LHCN-M2 (cell line): ENCODE measurements at places on chromosomes 5 and 9.

DNA sequence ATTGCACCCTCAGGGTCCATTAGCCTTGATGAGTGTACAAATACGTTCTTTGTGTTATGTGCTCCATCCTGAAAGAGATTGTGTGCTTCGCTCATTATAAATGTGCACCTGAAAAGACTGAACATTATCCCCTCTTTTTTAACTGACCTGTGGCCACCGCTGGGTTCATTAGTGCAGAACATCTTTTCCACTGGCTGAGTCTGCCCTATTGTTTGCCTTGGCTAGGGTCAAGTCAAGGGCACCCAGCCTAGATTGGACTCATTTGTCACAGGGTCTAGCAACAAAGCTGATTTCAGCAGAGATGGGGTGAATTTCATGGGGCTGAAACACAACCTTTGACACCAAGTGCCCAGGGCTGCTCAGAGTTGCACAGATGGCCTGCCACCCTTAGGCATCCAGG lies 764.1 kb upstream of the ARRDC3 start:
- DNase-seq = no peak

DNA sequence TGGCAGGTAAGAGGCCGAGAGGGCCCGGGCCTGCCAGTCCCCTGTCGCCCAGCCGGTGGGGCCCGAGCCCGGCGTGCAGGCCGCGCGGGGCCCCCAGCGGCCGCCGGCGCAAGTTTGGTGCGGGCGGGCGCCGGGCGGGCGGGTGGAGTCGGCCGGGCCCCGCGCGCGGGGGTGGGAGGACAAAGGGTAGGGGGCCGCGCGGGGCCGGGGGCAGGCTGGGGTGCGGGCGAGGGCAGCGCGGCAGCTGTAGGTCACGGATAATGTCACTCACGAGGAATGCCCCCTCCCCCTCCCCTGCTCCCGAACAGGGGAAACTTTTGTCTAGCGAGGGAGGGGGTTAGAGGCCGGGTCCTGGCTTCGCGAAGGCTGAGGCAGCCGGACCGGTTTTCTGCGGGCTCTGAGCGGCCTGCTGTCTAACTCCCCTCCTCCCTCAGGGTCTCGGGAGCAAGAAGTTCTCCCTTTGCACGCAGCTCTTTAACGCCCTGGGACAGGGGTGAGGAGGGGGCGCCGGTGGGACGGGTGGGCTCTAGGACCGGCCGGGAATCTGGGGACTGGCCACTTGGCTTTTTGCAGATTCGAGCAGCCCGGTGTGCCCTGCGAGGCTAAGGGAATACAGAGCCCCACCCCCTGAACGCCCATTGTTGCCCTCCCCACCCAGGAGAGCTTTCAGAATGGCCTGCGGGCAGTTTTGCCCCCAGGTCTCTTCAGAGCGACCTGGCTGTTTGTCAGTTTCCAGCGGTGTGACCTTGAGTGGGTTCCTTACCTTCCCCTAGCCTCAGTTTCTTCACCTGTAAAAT lies 21.3 kb upstream of the NDST1 start:
- DNase-seq = peak; percentile 59

GRCh38 chr5:2653991-2654390 lies 97.5 kb downstream of the IRX2 start:
- no peak for DNase-seq

DNA sequence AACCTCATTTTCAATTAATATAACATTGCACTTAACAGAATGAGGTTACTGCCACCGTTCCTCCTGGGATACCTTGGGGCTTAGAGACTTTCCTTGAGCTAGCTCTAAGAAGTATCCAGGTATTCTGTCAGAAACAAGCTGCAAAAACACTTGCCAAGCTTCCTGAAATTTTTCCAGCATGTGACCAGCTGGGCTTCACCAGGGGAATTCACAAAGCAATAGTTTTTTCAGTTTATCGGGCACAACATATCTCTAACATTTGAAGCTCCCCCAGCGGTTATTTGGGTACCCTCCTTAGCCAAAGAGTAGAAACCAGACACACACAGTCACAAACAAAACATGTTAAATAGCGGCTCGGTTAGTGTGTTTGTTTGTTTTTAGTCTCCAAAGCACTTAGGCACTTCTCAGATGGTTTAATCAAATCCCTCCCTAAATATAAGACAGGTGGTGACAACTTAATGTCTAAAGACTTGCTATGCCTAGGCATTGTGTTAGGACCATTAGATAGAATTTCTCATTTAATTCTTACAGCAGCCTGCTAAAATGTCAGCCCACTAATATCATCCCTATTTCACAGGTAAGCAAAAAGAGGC lies 278.2 kb downstream of the GLIS3 start:
- no peak for DNase-seq

DNA sequence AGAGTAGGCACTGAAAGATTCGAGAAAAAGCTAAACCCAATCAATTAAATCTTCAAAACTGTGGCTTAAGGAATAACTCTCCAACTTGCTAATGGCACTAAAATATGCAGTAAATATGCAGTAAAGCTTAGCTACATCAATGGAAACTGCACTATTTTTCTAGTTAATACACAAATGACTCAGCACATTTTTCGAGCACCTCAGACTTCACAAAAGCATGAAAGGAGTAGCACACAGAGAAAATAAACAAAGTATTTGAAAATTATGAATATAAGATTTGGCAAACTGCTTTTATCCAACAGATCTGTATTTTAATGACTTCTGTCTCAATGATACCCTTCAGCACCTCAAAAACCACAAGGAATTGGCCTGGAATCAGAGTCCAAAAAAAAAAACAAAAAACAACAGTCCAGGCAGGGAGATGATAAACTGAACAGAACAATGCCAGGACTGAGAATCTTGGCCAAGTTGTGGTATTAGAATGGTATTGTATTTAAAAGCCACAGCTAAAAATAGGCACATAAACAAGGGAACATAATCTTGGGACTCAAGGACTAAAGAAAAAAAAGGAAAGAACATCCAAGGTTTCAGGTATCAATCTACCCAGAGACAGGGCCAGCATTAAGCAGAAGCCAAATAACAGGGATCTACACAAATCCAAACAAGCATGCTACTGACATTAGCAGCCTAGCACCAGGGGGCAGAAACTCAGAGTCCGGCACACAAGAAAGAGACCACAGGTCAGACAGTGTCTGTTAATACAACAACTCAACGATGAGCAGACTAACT lies 21.4 kb downstream of the TMEM245 start:
- DNase-seq = peak; percentile 95

- no peak for DNase-seq
Observed at GRCh38 chr5:103910011-103910410, 347.4 kb upstream of the NUDT12 start.

- DNase-seq = peak; percentile 29
Observed at GRCh38 chr9:13213337-13213736, 66.2 kb downstream of the MPDZ start.

- peak; percentile 55 for DNase-seq
Observed at GRCh38 chr5:35651002-35651756, 33.5 kb downstream of the SPEF2 start.

DNA sequence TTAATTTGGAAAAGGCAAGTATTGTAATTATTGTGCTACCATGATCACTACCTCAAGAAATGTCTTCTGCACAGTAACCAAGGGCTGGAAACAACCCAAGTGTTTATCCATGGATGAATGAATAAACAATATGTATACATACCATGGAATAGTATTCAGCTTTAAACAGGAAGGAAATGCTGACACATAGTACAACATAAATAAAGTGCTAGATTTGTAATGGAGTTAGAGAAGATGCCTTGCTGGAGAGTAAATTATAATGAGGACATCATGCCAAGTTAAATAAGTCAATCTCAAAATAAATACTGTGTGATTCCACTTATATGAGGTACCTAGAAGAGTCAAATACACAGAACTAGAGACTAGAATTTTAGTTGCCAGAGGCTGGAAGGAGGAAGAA lies 160.0 kb downstream of the CCDC192 start:
- DNase-seq = no peak

DNA sequence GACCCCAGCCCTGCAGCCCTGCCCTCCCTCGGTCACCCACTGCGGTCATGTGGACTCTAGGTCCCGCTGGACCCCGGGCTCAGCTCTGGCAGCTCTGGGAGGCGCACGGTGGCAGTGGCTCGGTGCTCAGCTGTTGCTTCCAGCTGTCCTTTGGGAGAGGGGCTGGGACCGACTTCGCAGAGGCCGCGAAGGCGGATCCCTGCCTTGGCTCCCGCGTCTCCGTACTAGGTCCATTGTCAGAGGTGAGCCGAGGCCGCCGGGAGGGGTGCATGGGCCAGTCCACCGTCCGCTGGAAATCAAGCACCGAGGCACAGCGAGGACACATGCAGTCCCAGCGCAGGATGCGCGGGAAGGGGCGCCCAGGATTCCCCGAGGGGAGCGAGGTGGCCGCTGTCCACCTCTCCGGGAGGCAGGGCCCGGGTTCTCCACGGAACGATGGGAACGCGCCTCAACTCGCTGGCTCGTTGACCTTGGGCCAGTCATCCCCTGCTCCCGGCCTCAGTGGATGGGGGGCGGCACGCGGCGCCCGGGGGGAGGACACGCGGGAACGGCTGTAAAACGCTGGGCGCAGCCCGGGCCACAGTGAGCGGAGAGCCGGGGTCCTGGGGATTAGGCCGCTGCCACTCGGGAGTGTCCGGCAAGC lies 732 bp downstream of the GBGT1 start:
- no peak for DNase-seq

- DNase-seq = no peak
Observed at GRCh38 chr9:135746565-135746964, 44.6 kb downstream of the KCNT1 start.

DNA sequence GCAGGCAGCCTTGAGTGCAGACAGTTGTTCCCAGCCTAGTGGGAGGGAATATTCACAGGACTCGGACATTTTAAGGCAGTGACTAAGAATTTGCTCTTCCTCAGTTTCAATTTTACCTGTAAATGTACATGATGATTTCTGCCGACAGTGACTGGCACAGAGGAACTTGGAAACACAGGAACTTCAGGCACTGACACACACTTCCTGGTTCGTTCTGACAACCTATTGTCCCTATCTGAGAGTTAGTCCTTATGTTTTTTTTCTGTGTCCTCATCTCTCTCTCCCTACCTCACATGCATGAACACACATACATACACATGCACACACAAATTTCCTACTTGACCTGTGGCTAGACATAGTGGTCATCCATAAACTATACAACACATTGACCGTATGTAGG lies 89.4 kb upstream of the CD180 start:
- DNase-seq = no peak

DNA sequence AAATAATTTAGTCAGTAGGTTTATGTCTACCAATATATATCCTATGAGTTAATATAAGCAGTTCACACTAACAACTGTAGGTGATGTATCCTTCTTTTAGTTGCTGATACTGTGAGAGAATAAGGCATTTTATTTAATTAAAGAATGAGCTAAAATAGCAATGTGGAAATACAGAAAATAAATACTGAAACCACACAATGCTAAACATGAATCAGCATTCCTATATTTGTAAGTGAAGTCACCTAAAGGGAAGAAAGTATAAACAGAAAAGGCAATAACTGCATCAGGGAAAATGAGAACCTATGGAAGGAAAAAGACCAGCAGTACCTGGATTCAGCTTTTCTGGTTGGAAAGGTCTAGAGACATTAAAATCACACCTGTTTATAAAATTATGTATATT lies 336.0 kb downstream of the PDE4D start:
- DNase-seq = no peak

- no peak for DNase-seq
Observed at GRCh38 chr5:140631831-140632365, 1.1 kb downstream of the CD14 start.

GRCh38 chr5:40505031-40505430 lies 174.7 kb upstream of the PTGER4 start:
- peak; percentile 25 for DNase-seq

DNA sequence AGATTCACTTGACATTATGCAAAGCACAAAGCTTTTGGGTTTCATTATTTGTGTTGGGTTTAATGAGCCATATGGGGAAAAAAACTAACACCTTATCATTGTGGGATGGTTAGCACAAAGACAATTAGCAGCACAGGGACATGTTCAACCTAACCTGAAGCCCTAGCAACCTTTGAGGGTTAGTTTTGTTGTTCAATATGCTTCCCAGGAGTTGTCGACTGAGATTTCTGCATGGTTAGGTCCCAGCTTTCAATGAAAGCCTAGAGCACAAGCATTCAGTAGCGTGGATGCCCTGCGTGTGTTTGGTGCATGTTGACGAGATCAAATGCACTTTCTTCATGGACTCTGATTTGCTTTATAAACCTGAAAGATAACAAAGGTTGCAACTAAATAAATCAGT lies 565.2 kb upstream of the TLE4 start:
- DNase-seq = no peak

- DNase-seq = no peak
Observed at GRCh38 chr5:89087128-89087527, 204.1 kb upstream of the MEF2C start.

- DNase-seq = no peak
Observed at GRCh38 chr9:97425336-97425972, 13.6 kb downstream of the TDRD7 start.

GRCh38 chr9:19451240-19452087 lies 42.7 kb downstream of the ACER2 start:
- no peak for DNase-seq

GRCh38 chr5:26959290-26959689 lies 79.1 kb downstream of the CDH9 start:
- no peak for DNase-seq

- DNase-seq = no peak
Observed at GRCh38 chr9:6590334-6590733, 55.2 kb downstream of the GLDC start.

DNA sequence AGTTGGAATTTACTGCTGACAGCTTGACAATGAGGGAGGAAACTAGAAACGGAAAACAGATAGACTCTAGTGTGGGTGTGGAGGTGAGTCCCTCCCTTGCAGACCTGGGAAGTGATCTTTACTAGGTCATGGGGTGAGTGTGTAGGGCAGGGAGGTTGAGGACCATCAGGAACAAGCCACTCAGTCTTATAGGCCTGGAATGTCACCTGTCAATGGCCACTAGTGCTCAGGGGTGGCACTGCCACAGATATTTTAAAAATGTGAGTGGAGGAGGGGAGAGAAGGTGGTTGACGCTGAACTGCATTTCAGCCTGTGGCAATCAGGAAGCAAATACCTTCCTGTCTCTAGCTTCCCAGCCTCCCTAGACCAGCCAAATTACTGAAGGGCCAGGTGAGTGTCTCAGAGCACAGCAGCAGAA lies 9.0 kb downstream of the OR2S2 start:
- no peak for DNase-seq

DNA sequence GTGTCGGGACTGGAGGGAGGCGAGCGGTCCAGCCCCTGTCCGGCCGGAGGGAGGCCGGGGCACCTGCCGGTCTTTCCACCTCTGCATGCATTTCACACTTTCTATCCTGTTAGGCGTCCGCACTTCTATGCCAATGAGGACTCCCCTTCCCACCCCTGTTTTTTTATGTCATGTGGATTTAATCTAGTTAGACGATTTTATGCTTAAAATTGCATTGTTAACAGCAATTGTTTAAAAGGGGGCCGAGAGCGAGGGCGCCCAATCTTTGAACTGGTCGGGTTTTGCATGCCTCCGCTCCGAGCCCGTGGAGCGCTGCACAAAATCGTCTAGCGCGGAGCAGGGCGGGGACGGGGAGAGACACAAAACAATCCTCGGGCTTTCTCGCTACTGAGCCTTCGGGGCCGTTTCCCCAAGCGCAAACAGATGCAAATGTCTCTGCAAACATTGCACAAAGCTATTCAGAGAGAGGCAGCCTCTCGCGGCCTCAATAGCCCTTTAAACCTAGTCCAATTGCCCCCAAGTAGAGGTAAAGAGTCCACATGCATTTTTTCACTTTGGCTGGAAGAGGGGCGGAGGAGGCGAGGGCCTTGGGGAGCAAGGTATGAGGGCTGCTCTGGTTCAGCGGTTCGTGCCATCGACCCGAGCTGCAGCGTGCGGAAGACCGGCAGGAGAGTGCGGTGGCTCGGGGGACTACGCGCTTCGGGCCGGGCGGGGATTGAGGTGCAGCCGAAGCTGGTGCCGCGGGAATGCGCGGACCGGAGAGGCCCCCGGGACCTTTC lies 37.5 kb upstream of the TIFAB start:
- no peak for DNase-seq
